Stimulated activated CD8-positive, alpha-beta memory T cell treated with anti-CD3 and anti-CD28 coated beads, Interleukin-7, amount 100 ng/mL, for 1 hour (primary cell): ENCODE measurements at places on chromosomes 13 and 19.
A peak's percentile ranks its signal among the peaks of the same experiment; 100 is the strongest.

- DNase-seq = no peak
These were observed 4.3 kb upstream of the LRFN3 start for GRCh38 chr19:35931874-35932202.

- DNase-seq = no peak
These were observed 12.0 kb downstream of the LYL1 start for GRCh38 chr19:13090511-13091231.

DNA sequence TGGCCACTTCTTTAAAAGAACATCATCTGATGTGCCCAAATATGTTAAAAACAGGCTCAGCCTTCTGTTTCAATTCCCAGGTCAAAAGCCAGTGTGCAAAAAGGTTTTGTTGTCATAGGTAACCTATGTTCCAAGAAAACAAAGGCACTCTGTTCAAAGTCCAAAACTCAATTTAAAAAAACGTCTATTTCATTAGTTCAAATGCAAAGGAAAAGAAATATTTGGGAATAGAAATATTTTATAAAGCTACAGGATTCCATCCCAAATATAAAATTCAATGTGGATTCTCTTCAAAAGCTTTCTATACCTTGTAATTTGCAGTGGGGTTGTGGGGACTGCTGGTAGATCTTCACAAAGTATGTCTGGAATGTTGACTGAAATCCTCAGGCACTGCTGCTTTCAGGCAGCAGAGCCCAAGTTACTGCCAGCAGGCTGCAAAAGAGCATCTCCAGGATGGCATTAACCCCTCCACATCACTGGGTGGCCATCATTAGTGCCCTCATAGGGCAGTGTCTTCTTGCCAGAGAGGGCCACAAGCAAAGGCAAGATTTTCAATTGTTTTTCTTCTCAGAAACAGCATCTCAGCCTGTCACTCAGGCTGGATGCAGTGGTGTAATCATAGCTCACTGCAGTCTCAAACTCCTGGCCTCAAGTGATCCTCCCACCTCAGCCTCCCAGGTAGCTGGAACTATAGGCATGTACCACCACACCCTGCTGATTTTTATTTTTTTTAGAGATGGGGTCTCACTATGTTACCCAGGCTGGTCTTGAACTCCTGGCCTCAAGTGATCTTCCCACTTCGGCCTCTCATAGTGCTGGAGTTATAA lies 22.8 kb upstream of the STK24 start:
- no peak for DNase-seq

DNA sequence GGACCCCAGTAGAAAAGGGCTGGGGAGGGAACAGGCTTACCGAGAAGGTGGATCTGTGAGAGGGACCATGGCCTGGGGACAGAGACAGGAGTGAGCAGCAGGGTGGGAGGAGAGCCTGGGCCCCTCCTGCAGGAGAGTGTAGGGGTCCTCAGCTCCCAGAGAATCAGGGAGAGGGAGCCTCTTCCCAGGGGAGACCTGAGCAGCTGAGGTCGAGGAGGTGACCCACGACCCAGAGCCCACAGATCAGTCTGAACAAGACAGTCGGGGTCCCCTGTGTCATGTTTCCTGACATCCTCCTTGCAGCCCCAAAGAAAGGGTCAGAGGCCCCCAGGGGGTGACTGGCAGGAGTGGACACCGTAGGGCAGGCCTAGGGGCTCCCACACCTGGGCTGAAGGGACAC lies 6.7 kb downstream of the CEACAM4 start:
- no peak for DNase-seq

GRCh38 chr13:70191034-70191433 lies 82.8 kb upstream of the KLHL1 start:
- no peak for DNase-seq

DNA sequence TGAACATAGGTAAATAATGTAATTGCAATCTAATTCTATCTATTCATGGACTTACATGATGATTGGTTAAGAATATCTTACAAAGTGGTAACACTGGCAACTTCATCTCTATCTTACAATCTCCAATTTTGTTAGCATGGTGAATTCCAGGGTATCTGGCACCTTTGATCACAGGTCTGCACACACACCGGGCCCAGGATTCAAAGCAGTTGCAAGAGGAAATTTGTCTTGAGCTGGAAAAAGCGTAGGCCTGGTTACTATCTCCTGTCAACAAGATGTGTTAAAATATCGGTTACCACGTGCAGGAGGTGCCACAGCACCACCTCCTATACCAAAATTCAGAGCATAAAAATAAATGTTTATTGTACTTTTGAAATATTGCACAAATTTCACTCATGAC lies 2428.4 kb downstream of the PCDH9 start:
- DNase-seq = no peak

DNA sequence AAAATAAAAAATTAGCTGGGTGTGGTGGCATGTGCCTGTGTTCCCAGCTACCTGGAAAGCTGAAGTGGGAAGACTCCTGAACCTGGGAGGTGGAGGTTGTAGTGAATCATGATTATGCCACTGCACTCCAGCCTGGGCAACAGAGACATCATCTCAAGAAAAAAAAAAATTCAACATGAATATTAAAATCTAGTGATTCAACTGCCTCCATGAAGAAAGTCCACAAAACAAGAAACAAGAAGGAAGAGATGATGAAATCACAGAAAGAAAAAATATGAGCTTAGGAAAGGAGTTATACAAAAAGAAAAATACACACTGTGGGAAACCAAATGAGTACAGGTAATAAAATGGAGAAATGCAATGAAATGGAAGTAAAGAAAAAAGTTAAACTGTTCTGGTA lies 99.6 kb upstream of the SIAH3 start:
- no peak for DNase-seq

DNA sequence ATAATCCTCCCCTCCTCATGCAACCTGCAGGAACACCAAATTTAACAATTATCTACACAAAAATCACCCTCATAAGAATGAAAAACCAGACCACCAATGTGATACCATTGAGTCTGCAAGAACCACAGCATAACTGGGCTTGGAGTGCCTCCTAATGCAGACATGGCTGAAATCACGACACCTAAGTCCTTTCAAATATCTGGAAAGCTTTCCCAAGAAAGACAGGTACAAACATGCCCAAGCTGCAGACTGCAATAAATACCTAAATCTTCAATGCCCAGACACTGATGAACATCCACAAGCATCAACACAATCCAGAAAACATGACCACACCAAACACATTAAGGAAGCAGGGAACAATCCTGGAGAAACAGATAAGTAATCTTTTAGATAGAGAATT lies 417.1 kb downstream of the LMO7 start:
- DNase-seq = no peak

GRCh38 chr13:46521921-46522747 lies 30.8 kb upstream of the LRCH1 start:
- no peak for DNase-seq

- no peak for DNase-seq
These were observed 1.1 kb downstream of the PDE4A start for GRCh38 chr19:10421240-10422045.

DNA sequence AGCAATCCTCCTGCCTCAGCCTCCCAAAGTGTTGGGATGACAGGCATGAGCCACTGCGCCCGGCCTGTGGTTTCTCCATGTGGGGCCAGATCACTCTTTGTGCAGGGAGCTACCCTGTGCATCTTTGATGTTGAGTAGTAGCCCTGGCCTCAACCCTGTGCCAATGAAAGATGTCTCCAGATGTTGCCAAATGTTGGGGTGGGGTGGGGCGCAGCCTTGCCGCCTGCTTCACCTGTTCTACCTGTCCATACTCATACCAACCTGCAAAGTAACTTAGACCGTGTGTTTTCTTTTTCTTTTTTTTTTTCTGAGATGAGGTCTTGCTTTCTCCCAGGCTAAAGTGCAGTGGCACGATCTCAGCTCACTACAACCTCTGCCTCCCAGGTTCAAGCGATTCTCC lies 20.9 kb downstream of the IER2 start:
- no peak for DNase-seq

DNA sequence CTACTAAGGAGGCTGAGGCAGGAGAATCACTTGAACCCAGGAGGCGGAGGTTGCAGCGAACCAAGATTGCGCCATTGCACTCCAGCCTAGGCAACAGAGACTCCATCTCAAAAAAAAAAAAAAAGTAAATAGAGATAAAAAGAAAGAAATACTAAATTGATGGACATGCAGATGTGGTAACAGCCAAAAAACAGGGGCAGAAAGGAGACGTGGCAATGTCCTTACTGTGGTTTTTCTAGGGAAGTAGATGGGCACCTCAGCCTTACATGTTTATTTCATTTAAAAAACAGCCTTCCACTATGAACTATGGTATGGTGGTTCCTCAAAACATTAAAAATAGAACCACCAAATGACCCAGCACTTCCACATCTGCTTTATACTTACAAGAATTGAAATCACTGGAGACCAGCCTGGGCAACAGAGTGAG lies 6.5 kb upstream of the EIF3G start:
- DNase-seq = no peak

DNA sequence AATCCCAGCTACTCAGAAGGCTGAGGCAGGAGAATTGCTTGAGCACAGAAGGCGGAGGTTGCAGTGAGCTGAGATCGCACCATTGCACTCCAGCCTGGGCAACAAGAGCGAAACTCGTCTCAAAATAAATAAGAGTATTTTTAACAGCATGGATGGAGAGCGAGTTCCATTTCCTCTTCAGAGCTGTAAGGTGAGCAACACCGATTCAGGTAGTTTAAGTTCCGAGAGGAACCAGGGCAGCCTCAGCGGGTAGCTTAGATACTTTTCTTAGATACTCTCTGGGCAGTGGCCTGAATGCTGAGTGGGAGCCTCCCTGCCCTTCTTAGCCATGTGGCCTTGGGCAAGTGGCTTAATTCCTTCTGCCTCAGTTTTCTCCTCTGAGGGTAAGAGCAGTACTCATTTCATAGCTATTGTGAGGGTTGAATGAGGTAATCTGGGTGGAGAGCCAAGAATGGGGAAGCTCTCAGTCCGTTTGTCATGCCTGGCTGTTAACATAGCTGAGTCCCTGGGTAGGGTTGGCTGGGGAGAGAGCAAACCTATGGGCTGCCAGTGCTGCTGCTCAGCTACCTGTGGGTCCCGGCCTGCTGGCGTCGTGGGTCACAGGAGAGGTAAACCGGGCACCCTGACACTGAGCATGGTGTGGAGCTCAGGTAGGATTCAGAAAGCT lies 4.1 kb downstream of the ATP11A start:
- no peak for DNase-seq

- no peak for DNase-seq
These were observed 4.9 kb upstream of the ZNF787 start for GRCh38 chr19:56125806-56126590.

GRCh38 chr19:11203194-11204075 lies 6.1 kb upstream of the KANK2 start:
- peak; percentile 16 for DNase-seq

- no peak for DNase-seq
These were observed 14.6 kb upstream of the KCNN1 start for GRCh38 chr19:17951990-17952976.

DNA sequence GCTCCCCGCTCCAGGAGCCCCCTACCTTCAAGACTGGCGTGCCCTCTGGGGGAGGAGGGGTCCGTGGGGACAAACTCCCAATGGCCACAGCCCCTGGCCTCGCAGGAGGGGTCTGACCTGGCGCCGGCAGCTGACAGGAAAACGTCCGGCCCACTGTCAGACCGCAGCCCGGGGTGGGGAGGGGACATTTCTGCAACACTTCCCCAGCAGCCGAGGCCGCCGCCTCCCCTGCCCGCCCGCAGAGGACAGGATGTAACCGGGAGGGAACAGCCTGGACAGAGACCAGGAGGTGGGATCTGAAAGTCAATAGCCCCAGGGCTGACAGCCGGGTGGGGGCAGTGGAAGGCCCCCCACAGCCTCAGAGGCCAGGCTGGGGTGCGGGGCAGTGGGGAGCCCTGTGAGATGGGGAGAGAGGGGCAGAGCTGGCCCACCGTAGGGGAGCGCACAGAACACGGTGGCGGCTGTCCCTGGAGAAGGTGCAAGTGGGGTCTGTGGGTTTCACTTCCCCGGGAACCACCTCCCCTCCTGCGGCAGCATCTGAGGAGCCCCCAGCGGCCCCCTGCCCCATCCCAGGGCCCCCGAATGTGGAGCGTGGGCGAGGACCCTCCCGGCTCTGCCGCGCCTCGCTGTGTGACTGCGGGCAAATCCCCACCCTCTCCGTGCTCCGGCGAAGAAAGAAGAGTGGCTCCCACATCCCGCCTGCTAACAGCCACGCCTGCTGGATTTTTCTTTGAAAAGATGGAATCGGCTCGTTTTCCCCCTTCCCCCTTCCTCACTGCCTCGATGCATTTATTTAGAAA lies at the start of gene PEAK3:
Gene PEAK3 (minus strand): TSS at position 114 of the 800 bp plus-strand sequence. CDS start 1,244 bp downstream, outside the sequence.
- no peak for DNase-seq

DNA sequence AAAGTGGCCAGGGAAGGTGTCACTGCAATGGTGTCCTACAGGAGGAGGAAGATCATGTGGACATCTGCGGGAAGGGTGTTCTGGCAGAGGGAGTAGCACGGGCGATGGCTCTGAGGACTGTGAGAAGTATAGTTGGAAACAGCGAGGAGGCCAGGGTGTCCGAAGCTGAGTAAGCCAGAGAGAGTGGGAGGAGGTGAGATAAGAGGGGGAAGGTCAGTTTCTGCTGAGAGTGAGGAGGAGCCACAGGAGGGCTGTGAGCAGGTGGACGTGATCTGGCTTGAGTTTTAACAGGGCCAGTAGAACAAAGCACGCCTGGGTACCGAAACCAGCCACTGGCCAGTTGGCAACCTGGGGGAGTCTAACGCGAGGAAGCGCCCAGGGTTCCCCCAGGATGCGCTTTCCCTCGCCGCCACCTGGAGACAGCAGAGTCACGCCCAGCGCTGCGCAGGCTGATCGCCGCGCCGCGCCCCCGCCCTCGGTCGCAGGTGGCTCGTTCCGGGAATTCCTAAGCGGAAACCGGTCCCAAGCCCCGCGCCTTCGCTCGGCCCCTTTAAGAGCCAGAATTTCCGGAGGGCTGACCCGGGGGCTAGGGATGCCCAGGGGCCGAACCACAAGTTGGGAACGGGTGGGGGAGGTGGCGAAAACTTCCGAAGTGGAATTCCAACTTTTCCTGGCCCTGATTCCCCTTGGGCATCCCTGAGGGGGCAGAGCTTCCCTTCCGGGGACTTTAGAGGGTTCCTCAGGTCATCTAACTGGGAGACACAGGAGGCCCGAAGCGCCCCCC lies 1.1 kb upstream of the LSR start:
- DNase-seq = peak; percentile 41

DNA sequence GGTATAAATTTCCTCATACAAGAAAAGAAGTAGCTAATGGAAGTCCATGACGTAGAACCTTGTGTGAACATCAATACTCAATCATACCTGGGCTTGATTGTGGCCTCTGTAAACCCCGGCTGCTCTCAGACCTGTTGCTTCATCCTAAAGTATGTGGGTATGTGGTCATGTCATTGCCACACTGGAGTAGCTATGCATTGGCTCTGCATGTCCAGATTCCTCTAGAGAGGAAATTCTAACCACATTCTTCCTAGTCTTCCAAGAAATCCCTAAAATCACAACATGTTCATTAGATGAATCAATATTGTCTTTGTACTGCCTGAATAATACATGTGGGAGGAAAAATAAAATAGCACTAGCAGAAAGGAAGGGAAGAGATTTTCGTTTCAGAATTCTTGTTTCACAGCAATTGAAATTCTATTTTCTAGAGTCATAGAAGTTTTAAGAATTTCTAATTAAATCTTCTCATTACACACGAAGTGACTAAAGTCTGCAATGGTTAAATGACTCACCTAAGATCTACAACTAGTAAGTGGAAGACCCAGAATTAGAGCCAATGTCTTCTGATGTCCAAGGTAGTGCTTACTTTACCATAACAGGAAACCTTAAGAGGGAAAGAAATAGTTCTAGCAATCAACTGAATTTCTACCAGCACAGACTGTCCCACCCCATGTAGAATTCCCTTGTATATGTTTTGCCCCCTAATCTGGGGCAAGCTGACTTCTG lies 28.0 kb downstream of the RXFP2 start:
- DNase-seq = no peak
